ENCODE measurements at places on chromosomes 2 and 18.

GRCh38 chr2:77488141-77488540 lies 34.0 kb downstream of the LRRTM4 start:
- no peak for DNase-seq

DNA sequence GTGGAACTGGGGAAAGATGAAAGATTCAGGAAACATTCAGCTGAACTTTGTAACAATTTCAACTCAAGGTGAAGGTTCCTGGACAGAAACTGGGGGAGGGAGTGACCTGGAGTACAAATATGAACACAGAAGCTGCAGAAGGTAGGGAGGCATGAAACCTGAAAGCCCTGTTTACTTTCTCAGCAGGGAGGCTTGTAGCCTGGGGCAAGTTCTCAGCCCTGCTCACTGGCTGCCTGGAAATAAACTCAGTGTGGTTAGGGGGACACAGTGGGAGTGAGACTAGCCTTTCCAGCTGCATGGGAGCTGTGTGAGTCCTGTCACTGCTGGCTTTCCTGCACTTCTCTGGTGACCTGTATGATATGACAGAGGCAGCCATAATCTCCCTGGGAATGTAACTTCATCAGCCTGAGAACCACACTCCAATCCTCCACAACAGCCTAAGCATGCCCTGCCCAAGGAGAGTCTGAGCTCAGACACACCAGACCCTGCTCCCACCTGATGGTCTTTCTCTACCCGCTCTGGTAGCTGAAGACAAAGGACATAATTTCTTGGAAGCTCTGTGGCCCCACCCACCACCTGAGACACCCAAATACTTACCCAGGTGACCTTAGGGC lies 77.0 kb downstream of the ZSWIM2 start:
- DNase-seq, result no peak

GRCh38 chr18:41320100-41320499 lies 634.9 kb upstream of the PIK3C3 start:
- no peak for DNase-seq

- no peak for DNase-seq
Measured at GRCh38 chr2:241892299-241893137, 23.0 kb downstream of the RTP5 start.

- no peak for DNase-seq
Measured at GRCh38 chr2:3827673-3828575, 124.5 kb downstream of the DCDC2C start.

- no peak for DNase-seq
Measured at GRCh38 chr18:75226956-75227316, 16.3 kb downstream of the TSHZ1 start.

DNA sequence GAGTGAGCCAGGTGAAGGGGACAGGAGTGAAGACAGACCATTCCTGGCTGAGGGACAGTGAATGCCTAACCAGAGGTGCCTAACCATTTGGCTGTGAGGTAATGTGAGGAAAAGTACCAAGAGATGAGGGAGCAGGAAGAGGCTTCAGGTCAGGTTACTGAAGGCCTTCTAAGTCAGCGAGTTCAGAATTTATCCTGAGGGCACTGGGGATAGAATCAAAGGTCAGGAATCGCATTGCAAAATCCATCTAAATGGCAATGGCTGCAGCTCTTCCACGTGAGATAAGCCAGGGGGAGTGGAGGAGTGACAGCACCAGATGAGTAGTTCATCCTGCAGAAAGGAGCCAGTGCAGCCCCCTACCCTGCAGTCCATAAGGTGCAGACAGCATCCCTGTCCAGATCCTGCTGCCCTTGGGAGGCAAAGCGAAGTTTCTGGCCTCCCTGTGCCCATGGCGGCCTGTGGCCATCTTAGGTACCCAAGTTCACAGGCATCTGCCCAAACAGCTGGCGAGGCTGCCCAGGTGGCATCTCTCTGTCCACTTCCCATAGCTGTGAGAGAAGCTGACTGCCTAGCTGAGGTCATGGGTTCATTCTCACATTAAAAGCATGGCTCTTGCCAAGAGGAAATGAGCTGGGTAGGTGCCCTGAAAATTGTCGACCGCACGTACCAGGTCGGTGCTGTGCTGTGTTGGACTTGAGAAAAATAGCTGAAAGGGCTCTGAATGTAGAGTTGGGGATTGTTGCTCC lies 49.5 kb downstream of the CYP27C1 start:
- DNase-seq, result no peak

DNA sequence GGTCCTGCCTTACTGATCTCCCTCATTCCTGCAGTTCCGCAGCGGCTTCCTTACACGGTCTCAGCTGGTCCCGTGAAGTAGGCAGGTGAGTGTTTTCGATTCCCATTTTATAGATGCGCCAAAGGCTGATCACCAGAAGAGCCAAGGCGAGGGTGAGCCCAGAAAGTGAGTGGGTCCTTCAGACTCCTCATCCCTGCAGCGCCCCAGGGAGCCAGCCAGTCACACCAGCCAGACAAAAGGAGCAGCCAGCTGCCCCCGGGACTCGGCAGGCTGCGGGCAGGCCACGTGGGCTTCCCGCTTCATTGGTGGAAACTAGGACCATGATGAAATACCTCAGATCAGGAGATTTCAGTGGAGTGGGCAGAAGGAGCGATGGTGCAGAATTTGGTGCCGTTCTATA lies 85.9 kb downstream of the SMAD7 start:
- DNase-seq, result no peak

Data from T-helper 22 cell (primary cell).